Effector memory CD4-positive, alpha-beta T cell (primary cell): ENCODE measurements at places on chromosomes 4 and X.

GRCh38 chr4:127165971-127166370 is 466.8 kb upstream of the INTU start:
- no peaks in the 10 kb centered on the region for H3K27me3 ChIP-seq
- no peak overlapping the region for H3K4me3 ChIP-seq
- no peak for DNase-seq
- no peak overlapping the region for H3K27ac ChIP-seq

- no peaks in the 10 kb centered on the region for H3K27me3 ChIP-seq
- no peak overlapping the region for H3K27ac ChIP-seq
- no peaks in the 10 kb centered on the region for H3K4me1 ChIP-seq
- H3K36me3 ChIP-seq: peaks cover 5% of the 10 kb centered on the region
- no peak overlapping the region for H3K4me3 ChIP-seq
Measured at GRCh38 chrX:47844117-47844516, 7.4 kb downstream of the ZNF81 start.

- H3K27me3 ChIP-seq: no peaks in the 10 kb centered on the region
- H3K36me3 ChIP-seq: no peaks in the 10 kb centered on the region
- no peak overlapping the region for H3K4me3 ChIP-seq
- DNase-seq: no peak
Measured at GRCh38 chr4:54548098-54548620, 109.6 kb upstream of the KIT start.

GRCh38 chrX:110146521-110146920 is 143.6 kb downstream of the TMEM164 start:
- no peak overlapping the region for H3K27ac ChIP-seq
- DNase-seq: peak; percentile 6

GRCh38 chrX:8672176-8672575 is 59.8 kb downstream of the ANOS1 start:
- no peak overlapping the region for H3K27ac ChIP-seq
- no peak overlapping the region for H3K4me3 ChIP-seq
- no peak for DNase-seq
- no peaks in the 10 kb centered on the region for H3K36me3 ChIP-seq
- H3K27me3 ChIP-seq: no peaks in the 10 kb centered on the region

- no peaks in the 10 kb centered on the region for H3K36me3 ChIP-seq
- H3K4me1 ChIP-seq: peaks cover 11% of the 10 kb centered on the region
- peak overlapping the region; percentile 95 for H3K27ac ChIP-seq
- no peak for DNase-seq
- H3K4me3 ChIP-seq: peak overlapping the region; percentile 95
Measured at GRCh38 chr4:81471298-81471587, 464 bp downstream of the RASGEF1B start.

GRCh38 chrX:37684973-37685372 is 618 bp upstream of the XK start:
- no peaks in the 10 kb centered on the region for H3K27me3 ChIP-seq
- no peak for DNase-seq
- H3K4me1 ChIP-seq: no peaks in the 10 kb centered on the region
- peak overlapping the region; percentile 25 for H3K4me3 ChIP-seq

- H3K4me1 ChIP-seq: no peaks in the 10 kb centered on the region
- H3K4me3 ChIP-seq: no peak overlapping the region
- no peak overlapping the region for H3K27ac ChIP-seq
- no peak for DNase-seq
- H3K36me3 ChIP-seq: no peaks in the 10 kb centered on the region
Measured at GRCh38 chr4:43133566-43133965, 241.1 kb downstream of the GRXCR1 start.

DNA sequence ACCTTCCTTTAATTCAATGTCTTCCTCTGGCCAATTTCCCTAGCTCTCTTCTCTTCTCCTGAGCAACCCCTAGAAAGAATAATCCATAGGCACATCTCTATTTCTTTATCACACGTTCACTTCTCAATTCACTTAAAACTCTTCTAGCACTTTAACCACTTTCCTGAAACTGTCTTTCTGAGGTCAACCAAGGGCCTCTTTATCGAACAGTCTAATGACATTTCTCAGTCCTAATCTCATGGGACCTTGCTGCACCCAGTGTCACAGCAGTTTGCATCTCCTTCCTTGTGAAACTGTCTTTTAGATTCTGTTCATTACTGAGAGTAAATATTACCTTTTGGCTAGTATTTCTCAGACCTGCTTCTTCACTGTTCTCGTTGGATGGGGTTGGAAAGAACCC is 285.3 kb upstream of the RASGEF1B start:
- DNase-seq: no peak
- H3K4me1 ChIP-seq: no peaks in the 10 kb centered on the region
- H3K36me3 ChIP-seq: no peaks in the 10 kb centered on the region
- H3K27ac ChIP-seq: no peak overlapping the region
- H3K27me3 ChIP-seq: no peaks in the 10 kb centered on the region

DNA sequence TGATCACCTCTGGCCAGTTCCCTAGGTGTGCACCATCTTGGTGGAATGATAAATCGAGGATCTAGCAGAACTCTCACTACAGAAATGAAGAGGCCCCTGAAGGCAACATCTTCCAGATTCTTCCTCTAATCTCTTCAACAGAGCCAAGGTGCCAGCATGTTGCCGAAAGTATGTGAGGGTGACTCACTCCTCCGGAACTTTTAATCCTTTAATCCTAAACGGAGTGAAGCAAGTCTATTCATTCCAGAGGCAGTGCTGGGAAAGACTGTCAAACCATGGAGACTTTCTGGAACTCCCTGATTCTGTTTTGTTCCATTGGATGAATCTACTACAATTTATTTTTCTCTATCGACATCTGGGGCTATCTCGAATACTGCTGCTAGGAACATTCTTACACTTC is 68.7 kb downstream of the SUPT20HL2 start:
- no peak overlapping the region for H3K4me3 ChIP-seq
- H3K27me3 ChIP-seq: no peaks in the 10 kb centered on the region
- no peaks in the 10 kb centered on the region for H3K4me1 ChIP-seq
- H3K36me3 ChIP-seq: no peaks in the 10 kb centered on the region

DNA sequence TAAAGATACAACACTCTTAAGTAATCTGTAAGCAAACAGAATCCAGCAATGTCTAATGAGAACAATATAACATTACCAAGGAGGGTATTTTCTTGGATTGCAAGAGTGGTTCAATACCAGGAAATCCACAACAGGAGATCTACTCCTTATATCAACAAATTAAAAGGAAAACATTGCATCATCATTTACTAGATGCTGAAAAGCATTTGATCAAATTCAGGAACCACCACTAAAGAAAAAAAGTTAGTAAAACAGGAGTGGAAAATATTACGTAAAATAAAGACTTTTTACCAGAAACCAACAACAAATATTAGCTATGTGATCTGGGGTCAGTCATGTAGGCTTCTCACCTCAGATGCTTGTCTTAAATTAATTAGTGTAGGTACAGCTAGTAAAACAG is 66.8 kb upstream of the MAB21L2 start:
- H3K27ac ChIP-seq: no peak overlapping the region
- H3K27me3 ChIP-seq: no peaks in the 10 kb centered on the region
- no peak for DNase-seq
- no peaks in the 10 kb centered on the region for H3K4me1 ChIP-seq

- H3K4me1 ChIP-seq: no peaks in the 10 kb centered on the region
- no peaks in the 10 kb centered on the region for H3K27me3 ChIP-seq
- no peaks in the 10 kb centered on the region for H3K36me3 ChIP-seq
- H3K27ac ChIP-seq: no peak overlapping the region
Measured at GRCh38 chrX:138492371-138492770, 219.1 kb downstream of the FGF13 start.

- H3K4me1 ChIP-seq: peaks cover 19% of the 10 kb centered on the region
- no peak overlapping the region for H3K27ac ChIP-seq
- H3K4me3 ChIP-seq: no peak overlapping the region
- no peak for DNase-seq
- H3K27me3 ChIP-seq: no peaks in the 10 kb centered on the region
- no peaks in the 10 kb centered on the region for H3K36me3 ChIP-seq
Measured at GRCh38 chr4:6714954-6715353, 1.0 kb upstream of the BLOC1S4 start.

- no peaks in the 10 kb centered on the region for H3K36me3 ChIP-seq
- no peak overlapping the region for H3K4me3 ChIP-seq
- no peak for DNase-seq
- H3K4me1 ChIP-seq: no peaks in the 10 kb centered on the region
- H3K27ac ChIP-seq: no peak overlapping the region
Measured at GRCh38 chr4:150447356-150447755, 134.6 kb upstream of the MAB21L2 start.

GRCh38 chrX:123487669-123488068 is 245.2 kb downstream of the THOC2 start:
- H3K36me3 ChIP-seq: no peaks in the 10 kb centered on the region
- H3K4me1 ChIP-seq: no peaks in the 10 kb centered on the region
- H3K27me3 ChIP-seq: no peaks in the 10 kb centered on the region
- no peak overlapping the region for H3K4me3 ChIP-seq
- no peak for DNase-seq

- no peak overlapping the region for H3K4me3 ChIP-seq
- no peaks in the 10 kb centered on the region for H3K27me3 ChIP-seq
- H3K4me1 ChIP-seq: no peaks in the 10 kb centered on the region
- no peak overlapping the region for H3K27ac ChIP-seq
- DNase-seq: no peak
Measured at GRCh38 chr4:81227968-81228367, 12.9 kb upstream of the PRKG2 start.

GRCh38 chrX:65407157-65407626 is 127.4 kb downstream of the LAS1L start:
- H3K36me3 ChIP-seq: no peaks in the 10 kb centered on the region
- DNase-seq: no peak
- no peaks in the 10 kb centered on the region for H3K4me1 ChIP-seq
- no peak overlapping the region for H3K27ac ChIP-seq
- no peak overlapping the region for H3K4me3 ChIP-seq
- H3K27me3 ChIP-seq: no peaks in the 10 kb centered on the region

- H3K27ac ChIP-seq: no peak overlapping the region
- DNase-seq: no peak
- no peaks in the 10 kb centered on the region for H3K4me1 ChIP-seq
- H3K36me3 ChIP-seq: no peaks in the 10 kb centered on the region
- no peaks in the 10 kb centered on the region for H3K27me3 ChIP-seq
Measured at GRCh38 chr4:73718375-73719373, 21.7 kb upstream of the CXCL8 start.

- no peak overlapping the region for H3K4me3 ChIP-seq
- no peaks in the 10 kb centered on the region for H3K36me3 ChIP-seq
- no peak for DNase-seq
Measured at GRCh38 chr4:82201303-82201702, 172.5 kb downstream of the HNRNPD start.

DNA sequence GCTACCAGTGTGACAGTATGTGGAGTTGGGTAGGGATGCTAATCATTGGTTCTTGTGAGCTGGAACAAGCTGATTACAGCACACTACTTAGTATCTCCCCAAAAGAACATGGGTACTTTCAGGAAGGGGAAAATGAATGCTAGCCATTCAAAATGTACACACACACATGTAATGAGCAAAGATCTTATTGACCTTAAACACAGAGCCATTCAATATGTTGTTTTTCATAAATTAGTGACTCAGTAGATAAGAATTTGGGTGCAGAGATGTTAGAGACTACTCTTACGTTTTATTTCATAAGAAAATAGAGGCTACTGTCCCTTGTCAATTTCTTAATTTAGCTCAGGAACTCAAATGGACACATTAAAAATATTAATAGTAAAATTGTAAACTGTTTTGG is 509.5 kb upstream of the ATOH1 start:
- no peak overlapping the region for H3K27ac ChIP-seq
- H3K4me3 ChIP-seq: no peak overlapping the region
- no peaks in the 10 kb centered on the region for H3K4me1 ChIP-seq

- peaks cover 5% of the 10 kb centered on the region for H3K27me3 ChIP-seq
- H3K4me1 ChIP-seq: peaks cover 5% of the 10 kb centered on the region
- H3K4me3 ChIP-seq: no peak overlapping the region
- H3K36me3 ChIP-seq: no peaks in the 10 kb centered on the region
- no peak overlapping the region for H3K27ac ChIP-seq
- no peak for DNase-seq
Measured at GRCh38 chr4:27081675-27082586, 221.3 kb downstream of the STIM2 start.

- DNase-seq: no peak
- no peaks in the 10 kb centered on the region for H3K27me3 ChIP-seq
- no peak overlapping the region for H3K27ac ChIP-seq
- no peaks in the 10 kb centered on the region for H3K4me1 ChIP-seq
Measured at GRCh38 chr4:7261087-7261486, 68.7 kb downstream of the SORCS2 start.

DNA sequence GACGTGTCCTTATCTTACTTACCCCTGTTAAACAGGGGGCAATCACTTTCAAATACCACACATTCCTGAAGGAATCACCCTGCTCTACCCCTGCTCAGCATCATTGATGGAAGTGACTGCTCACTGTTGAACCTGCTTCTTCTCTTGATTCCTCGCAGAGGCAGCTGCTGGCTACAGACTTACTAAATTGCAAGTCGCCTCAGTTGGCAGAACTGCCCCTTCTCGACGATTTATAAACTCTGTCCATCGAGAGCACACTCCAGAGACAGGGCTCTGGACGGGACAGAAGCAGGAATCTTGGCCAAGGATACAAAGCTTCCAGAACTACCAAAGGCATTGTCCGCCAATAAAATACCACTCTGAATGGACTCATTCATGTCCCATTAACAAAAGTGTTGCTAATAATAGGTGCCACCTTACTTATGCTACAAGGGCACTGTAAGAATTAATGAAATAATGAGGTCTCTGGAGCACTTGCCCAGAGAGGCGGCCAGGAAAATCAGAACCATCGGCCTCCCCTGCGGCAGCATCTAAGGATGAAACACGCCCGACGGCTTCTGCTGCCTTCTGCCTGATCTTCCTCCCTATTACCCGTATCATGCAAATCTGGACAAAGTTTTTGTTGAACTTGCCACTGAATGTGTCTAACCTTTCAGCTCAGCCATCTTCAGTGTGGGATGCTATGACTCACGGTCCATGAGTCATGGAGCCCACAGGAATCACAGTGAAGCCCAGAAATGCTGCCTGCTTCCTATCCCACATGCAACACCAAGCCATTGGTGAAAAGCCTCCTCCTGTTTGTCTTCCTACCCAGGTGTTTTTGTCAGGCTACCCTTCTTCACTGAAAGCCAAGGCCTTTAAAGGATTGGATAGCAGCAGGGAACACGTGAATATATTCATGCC is 164.9 kb downstream of the MAML3 start:
- no peaks in the 10 kb centered on the region for H3K27me3 ChIP-seq
- H3K36me3 ChIP-seq: no peaks in the 10 kb centered on the region
- no peak for DNase-seq
- no peak overlapping the region for H3K27ac ChIP-seq
- no peaks in the 10 kb centered on the region for H3K4me1 ChIP-seq
